ENCODE measurements at places on chromosomes 3 and 15. TPM values are rescaled to one million over a fixed set of nuclear protein-coding genes. Genes with fewer than 3 reads are reported as not detected.
A peak's percentile ranks its signal among the peaks of the same experiment; 100 is the strongest.

- DNase-seq: no peak
These were observed 36.1 kb downstream of the FBXL2 start for GRCh38 chr3:33313331-33313730.

GRCh38 chr3:10116138-10116460 is 624 bp downstream of the BRK1 start:
- DNase-seq: no peak

GRCh38 chr3:129289201-129289921 is 10.7 kb downstream of the HMCES start:
- no peak for DNase-seq

GRCh38 chr15:40595773-40596172 is 1.7 kb downstream of the KNL1 start:
- no peak for DNase-seq

DNA sequence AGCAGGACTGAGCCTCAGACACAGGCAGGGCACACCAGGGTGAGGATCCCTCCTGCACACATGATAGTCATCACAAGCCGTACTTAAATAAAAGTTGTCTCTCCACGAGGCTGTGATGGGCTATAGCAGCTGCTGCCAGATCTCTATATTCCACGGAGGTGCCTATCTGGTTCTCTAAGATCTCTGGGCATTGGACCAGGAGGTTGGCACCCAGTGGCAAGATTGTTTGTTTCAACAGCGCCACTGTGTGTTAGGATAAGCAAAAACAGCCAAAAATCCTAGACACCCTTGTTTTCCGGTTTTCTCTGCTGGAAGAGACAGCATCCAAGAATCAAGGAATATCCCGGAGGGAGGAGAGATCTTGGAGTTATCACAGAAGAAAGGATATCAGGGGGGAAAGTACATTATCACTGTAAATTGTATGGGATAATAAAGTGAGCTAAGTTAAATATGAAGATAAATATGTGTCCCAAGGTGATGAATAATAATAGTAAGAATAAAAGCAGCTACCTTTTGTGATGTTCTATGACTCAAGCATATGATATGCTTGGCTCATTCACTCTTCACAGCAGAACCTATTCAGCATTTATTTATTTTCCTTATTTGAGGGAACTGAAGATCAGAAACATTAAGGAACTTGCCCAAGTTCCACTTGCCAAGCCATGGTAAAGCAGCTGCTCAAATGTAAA is 90.6 kb upstream of the AKAP13 start:
- DNase-seq: no peak

- no peak for DNase-seq
These were observed 208.1 kb downstream of the SATB1 start for GRCh38 chr3:18216996-18217395.

DNA sequence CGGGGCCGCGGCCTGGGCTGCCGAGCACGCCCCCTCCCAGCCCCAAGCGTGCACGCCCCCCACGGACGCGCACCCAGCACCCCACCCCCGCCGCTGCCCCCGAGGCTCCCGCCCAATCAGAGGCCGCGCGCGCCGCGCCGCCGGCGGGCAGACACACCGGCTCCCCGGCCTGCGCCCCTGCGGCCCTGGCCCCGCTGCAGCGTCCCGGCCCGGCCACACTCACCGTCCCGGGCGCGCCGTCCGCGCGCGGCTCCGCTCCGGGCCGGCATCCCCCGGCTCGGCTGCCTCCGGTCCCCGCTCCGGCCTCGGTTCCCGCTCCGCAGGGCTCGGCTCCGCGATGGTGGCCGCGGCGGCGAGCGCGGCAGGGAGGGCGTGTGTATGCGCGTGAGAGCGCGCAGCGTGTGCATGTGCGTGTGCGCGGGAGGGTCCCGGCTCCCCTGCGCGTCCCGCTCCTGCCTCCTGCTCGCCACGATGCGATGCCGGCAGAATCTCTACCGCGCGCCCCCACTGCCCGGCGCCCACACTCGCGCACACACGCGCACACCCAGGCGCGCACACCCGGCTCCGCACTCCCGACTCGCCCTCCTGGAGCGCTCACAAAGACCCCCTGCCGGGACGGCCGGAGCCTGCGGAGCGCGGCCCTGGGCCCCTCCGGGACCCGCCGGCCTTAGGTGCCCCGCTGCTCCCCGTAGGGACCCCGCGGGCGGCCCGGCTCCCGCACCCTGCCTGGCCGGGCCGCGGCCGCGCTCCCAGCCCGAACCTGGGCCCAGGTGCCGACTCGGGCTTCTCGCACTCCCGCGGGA is 186.5 kb upstream of the LINGO1 start:
- DNase-seq: no peak

DNA sequence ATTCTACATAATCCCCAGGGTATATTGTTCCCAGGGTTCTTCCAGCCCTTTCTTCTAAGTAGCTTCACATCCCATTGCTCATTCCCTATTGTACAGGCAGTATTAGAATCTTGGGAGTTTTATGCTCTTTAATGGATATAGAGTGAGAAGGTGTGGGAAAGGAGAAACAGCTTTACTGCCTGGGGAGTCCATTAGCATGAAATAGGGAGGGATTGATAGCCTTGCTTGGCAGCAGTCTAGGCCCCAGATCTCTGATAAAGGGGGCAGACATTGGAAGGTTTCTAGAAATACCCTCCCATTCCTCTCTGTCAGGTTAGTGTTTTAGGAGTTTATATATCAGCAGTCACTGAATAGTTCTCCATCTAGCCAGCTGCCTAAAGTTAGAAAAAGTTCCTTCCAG is 334.3 kb downstream of the UNC13C start:
- no peak for DNase-seq

DNA sequence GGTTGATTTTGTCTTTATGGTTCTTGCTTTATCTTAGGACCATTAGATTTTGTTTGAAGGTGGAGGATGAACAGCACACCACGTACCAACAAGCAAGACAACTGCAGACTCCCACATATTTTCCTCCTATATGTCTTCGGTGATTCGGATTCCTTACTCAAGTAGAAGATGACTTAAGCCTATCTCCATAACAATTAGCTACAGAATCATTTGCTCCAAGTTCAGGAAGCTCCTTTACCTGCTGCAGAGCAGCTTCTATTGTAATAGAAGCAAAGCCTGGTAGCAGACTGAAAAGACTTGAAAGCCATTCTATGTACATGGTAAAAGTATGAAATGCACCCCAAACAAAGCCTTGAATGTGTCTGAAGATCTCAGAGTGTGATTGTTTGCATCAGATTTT is 229.0 kb downstream of the SOX2 start:
- no peak for DNase-seq

- no peak for DNase-seq
These were observed 539.8 kb downstream of the FGF12 start for GRCh38 chr3:192187485-192188051.

GRCh38 chr3:128218548-128219257 is 65.4 kb downstream of the EEFSEC start:
- DNase-seq: no peak

- peak; percentile 97 for DNase-seq
These were observed 1.1 kb upstream of the SMAD6 start for GRCh38 chr15:66700802-66701421.

DNA sequence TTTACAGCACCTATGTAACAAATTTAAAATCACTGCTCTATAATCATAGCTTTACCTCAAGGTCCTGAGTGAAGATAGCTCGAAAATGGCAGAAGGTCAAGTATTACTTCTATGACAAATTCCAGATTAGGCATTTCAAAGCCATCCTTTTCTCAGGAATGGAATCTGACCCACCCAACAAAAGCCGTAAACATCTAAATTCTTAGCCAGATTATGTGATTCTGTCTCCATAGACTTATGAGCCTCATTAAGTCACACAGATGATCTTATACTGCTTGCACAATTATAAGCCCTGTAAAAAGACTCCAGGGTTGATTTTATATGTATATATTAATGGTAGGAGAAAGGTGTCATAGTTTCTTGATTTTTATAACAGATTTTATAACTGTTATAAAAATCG is 56.9 kb downstream of the CEP152 start:
- DNase-seq: no peak

DNA sequence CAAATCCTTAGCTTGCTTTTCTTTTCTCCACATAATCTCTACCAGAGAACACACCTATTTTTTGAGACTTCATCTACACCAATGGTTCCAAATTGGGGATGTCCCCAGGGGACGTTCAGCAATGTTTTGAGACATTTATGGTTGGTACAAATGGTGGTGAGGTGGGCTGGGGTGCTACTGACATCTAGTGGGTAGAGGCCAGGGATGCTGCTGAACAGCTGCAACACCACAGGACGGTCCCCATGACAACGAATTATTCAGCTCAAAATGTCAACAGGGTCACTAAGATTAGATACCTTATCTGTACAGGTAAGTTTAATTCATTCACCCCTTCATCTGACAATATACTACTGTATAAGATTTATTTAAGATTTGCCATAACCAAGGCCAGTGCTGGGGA is 14.4 kb downstream of the GK5 start:
- DNase-seq: no peak

KCNMB2 gene
- total RNA-seq: not detected

DNA sequence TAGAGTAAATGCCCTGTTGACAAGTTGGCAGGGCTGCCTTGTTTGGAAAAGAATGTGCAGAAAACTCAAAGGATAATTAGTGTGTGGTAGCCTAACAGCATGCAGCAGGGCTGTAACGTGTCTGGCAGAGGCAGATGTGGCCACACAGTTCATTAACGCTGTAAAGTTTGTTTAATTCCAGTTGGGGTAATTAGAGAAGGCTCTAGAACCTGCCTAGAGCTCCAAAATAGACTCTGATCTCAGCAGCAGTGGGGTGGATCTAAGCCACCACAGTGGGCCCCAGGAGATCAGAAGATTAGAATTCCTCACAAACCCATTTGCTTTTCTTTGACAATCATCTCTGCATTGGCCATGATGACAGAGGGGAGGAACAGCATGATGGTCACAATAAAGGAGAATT is 65.1 kb upstream of the LEKR1 start:
- DNase-seq: no peak

- DNase-seq: peak; percentile 75
These were observed 59.6 kb downstream of the NPTN start for GRCh38 chr15:73573572-73573971.

SPRED1 gene
- 40.4 TPM for total RNA-seq

GRCh38 chr3:138271189-138271794 is 58.4 kb downstream of the NME9 start:
- DNase-seq: no peak

DNA sequence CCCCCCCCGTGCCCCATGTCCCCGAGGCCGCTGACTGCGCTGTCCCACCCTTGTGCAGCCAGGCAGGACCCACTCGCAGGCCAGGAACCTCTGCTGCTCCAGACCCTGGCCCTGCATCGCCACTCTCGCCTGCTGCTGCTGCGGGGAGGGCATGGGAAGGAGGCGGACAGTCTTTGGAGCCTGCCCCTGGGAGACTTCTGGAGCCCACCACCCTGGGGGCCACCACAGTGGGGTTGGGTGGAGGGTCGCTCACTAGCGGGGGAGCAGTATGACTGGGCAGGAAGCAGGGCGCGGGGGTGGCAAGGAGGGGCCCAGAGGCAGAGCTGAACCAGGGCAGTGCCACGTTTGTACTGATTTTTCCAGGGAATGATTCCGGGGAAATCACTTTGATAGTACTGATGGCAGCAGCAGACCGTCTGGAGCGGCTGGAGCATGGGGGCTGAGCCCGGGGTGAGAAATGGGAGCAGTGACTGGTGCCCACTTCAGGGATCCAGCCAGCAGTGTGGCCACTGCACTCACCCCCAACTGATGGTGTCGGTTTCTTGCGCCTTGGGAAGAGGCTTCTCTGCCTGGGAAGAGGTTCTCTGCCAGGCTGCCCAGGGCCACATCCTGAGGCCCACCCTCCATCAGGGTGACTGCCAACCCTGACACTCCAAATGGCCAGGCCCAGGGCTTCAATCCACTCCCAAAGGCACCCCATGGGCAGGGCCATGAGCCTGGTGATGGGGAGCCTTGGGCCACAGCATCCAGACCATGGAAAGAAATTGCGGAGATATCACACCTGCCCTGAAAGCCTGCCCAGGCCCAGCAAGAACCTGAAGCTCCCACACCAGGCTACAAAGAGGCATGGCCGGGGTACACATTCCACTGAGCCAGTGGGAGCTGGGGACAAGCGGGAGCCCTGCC is 53.7 kb downstream of the LSAMP start:
- peak; percentile 37 for DNase-seq

- DNase-seq: no peak
These were observed 7.3 kb downstream of the C3orf70 start for GRCh38 chr3:185145511-185145910.

KIF15 gene
- total RNA-seq: 32.2 TPM

- no peak for DNase-seq
These were observed 48.8 kb downstream of the PIK3CB start for GRCh38 chr3:138785951-138786350.

- DNase-seq: no peak
These were observed 48.3 kb upstream of the TIPARP start for GRCh38 chr3:156626104-156626503.

ALDH1A3 gene
- total RNA-seq: 14.0 TPM

GRCh38 chr3:118990823-118991560 is 43.7 kb downstream of the IGSF11 start:
- DNase-seq: no peak

DNA sequence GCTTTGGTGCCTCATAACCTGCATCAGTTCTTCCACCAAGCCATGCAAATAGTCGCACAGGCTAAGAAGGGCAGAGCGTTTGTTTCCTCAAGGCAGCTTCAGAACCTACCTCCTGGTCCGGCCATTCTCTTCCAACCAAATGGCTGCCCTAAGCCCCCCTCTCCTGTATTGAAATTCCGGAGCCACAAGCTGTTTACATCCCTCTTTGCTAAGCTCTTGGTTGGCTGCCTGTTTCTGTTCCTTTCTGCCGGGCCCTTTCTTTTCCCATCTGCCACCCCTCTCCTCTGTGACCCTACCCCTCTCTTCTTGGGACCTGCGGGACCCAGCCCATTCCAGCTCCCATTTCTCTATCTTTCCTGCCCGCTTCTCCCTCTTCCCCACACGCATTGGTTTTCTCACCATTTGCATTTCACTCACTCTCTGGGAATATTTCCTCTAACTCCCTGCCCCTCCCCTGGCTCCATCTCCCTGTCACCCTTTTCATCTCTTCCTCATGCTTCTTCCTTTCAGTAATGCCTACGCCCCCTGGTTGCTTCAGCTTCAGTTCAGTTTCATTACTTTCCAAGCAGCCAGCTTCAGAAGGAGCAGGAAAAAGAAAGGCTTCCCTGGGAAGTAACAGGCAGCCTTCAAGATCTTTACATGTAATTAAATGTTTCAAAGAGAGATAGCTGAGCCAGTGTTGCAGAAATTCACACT is 113.5 kb downstream of the RAB11A start:
- no peak for DNase-seq

TRPM1 gene
- total RNA-seq: not detected
